Stimulated activated CD4-positive, alpha-beta T cell treated with anti-CD3 and anti-CD28 coated beads, TNF-alpha, amount 100 ng/mL, for 1 hour (primary cell): ENCODE measurements at places on chromosomes 4 and X.

- no peak for DNase-seq
These were observed 23.2 kb downstream of the PRPS2 start for GRCh38 chrX:12814420-12814819.

DNA sequence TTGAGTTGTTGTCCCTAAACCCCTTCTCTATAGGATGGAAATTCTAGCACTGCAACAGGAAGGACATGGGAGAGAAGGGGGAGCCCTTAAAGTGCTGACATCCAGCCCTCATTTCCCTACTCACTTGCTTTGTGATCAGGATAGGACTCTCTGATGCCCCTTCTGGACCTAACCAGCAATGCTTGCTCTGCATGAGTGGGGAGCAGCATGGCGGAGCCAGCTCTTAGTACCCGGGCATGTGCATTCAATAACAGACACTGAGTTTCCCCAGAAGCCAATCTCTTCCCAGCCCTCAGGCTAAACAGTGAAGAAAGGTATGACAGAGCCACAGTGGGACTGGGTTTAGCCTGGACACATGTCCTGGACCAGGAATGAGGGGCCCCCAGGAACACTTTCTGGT is 14.0 kb downstream of the SOD3 start:
- no peak for DNase-seq

DNA sequence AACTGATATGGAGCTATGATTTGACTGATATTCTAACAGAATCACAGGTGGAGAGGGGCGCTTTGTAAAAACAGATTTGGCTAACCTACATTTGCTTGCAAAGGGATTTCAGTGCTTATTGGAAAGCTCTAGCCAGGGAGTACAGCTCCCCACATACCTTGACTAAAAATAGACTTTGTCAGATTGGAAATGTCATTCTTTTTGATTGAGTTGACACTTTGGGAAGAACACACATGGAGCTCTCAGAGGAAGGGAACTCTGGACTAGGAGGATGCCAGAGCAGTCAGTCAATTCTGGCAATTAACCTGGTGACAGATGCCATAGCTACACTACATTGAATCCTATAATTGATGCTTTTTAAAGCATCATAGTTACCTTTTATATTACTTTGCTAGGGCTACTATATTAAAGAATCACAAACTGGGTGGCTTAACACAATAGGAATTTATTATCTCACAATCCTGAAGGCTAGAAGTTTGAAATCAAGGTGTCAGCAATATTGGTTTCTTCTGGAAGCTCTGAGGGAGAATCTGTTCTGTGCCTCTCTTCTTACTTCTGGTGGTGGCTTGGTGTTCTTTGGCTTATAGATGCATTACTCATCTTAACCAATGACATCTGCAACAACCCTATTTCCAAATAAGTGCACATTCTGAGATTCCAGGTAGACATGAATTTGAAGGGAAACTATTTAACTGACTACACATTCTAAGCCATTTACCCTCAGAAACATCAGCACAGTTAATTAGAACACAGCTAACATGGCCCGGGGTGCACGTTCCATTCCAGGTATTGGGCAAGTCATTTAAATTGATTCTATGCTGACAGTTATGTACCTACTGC is 8.4 kb upstream of the HERC3 start:
- DNase-seq = no peak

GRCh38 chrX:132539611-132540010 is 50.8 kb upstream of the MBNL3 start:
- no peak for DNase-seq

DNA sequence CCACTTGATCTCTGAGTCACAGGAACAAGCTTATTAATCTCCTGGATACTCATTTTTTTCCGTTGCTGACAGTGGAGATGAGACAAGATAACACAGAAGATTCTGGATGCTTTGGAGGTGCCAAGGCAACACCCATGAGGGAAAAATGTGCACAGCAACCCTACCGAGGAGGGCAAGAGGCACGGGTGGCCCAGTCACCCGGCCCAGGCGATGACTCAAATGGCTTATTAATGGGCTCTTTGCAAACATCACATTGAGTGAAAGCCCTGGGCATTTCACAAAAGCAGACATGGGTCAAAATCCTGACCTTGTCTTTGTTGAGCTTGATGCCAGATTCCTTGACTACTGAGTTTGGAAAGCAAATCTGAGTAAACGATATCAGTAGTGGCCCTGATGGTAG is 315.1 kb downstream of the STK32B start:
- no peak for DNase-seq
